NCI-H1930 (cell line): ENCODE measurements at places on chromosomes 12 and 14.

- no peak for DNase-seq
Observed at GRCh38 chr14:53547593-53547992, 394.5 kb upstream of the DDHD1 start.

- DNase-seq = no peak
Observed at GRCh38 chr12:2582631-2583030, 212.1 kb upstream of the FKBP4 start.

GRCh38 chr14:74568911-74569310 is 43.1 kb downstream of the LTBP2 start:
- no peak for DNase-seq

- no peak for DNase-seq
Observed at GRCh38 chr12:75444429-75445136, 36.0 kb upstream of the GLIPR1 start.
